ENCODE measurements at places on chromosomes 6 and 20.

DNA sequence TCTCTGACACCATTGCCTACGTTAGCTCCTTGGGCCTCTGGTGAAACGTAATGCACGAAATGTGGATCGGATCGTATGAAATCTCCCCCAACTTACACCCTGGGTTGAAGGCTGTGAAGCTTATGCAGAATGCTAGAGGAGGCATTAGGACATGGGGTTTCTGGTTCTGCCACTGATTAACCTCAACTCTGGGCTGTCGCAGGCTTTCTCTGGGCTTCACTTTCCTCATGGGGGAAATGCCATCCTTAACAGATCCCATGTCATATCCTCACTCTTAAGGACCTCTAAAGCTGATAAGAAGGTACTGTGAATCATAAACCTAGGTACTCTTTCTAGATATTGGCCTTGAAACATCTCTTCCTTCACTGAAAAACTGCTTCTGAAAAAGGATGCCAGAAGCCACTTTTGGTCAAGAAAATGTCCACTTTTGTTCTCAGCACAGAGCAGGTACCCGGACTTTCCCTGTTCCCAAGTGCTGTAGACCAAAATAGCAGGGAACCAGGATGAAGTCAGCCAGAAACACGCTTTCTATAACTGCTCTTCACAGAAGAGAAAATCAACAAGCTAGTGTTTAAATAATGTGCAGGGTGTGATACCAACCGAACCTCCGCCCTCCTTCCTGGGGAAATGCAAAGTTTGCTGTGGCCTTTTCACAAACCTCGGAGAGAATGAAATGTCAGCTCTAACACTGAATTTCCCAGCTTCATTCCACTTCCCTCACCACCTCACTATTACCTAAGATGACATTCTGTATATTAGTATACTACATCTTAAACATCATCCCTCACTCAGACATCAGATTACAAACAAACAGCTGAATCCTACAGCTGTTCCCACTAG lies 118.9 kb downstream of the BACH2 start:
- DNase-seq: no peak

DNA sequence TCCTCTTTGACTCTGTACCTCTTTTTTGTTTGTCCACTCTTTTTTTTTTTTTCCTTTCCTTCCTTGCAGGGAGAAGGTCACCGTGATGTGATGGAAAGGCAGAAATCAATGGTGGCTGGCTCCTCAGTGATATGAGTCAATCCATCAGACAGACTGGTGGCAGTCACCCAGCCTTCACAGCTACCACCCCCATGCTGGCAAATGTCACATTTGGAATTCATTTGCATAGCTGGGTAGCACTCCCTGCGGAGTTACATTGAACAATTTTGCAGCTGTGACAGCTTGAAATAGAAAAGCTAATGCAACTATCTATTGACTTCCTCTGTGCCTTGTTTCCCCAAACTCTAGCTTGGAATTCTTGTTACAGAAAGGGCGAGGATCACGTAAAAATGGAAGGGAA lies 668.4 kb downstream of the C6orf118 start:
- DNase-seq: no peak

DNA sequence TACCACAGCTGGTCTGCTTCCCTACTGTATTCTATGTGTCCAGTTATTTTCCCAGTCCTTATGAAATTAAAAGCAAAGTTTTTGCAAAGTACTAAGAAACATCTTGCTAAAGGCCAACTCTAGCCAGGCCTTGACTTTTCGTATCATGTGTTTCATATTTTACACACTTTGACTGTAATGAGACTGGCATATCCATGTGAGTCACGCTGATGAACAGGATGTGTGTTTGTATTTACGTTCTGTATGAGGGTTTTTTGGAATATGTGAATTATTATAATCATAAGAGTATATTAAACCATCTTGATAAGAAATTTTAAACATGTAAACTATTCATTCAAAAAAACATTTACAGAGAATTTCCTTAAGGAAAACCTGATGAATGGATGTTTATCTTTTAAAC lies 59.7 kb downstream of the EYA4 start:
- no peak for DNase-seq

- DNase-seq: no peak
Observed at GRCh38 chr6:166007349-166008263, 160.0 kb downstream of the TBXT start.

DNA sequence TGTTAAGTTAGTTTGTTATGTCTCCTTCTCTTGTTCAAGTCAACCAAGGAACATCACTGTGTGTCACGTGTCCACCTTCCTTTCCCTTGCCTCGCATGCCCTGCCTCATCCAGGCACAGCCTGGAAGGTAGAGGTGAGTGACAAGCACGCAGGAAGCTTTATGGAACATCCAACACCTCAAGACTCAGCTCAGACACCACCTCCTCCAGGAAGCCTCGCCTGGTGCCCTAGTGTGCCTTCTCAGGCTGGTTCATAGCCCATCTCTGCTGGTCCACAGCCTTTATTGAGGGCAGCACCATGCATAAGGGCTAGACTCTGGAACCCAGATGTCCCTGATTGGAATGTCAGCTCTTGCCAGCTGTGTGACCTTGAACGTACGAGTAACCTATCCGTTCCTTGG lies 224.3 kb downstream of the ANKRD60 start:
- no peak for DNase-seq

- DNase-seq: no peak
Observed at GRCh38 chr6:168047841-168048723, 30.9 kb downstream of the FRMD1 start.

GRCh38 chr6:132937466-132937906 lies 123.1 kb downstream of the RPS12 start:
- peak; percentile 11 for DNase-seq

DNA sequence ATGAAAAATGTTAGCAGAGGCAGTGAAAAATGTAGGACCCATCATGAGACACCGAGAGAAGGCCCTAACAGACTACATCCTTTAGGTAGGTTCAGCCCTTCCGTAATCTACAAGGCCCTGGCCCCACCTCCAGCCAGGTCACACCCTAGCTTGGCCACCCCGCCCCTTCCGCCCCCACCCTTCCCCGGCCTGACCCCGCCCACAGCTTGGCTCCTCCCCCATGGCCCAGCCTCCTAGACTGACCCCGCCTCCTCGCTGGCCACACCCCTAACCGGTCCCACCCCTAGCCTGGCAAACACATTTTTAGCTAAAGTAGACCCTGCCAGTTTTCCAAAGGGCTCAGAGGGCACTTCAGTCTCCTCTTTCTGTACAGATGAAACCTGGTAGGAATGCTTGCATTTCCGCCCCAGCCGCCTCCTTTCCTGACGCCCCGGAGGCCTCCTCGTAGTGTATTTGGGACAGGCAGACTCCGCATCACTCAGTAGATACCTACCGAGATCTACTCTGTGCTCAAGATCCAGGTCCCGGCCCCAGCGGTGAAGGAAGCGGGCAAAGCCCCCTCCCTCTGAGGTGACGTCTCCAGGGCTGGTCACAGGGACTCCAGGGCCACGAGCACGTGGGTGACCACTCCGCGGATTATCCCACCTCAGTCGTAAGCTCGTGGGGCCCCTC lies 443.5 kb downstream of the PREX1 start:
- DNase-seq: peak; percentile 58

- DNase-seq: no peak
Observed at GRCh38 chr6:126300735-126301134, 39.2 kb upstream of the CENPW start.

DNA sequence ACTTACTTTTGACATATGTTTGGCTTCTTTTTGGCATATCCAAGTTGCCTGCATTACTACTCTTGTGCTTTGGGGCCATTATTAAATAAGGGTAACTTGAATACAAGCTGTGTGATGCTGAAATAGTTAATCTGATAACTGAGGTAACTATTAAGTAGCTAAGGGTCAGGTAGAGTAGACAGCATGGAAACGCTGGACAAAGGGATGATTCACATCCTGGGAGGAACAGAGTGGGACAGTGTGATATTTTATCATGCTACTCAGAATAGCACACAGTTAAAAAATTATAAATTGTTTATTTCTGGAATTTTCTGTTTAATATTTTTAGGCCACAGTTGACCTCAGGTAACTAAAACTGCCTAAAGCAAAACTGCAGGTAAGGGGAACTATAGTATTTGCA lies 483.9 kb downstream of the RFPL4B start:
- DNase-seq: no peak

DNA sequence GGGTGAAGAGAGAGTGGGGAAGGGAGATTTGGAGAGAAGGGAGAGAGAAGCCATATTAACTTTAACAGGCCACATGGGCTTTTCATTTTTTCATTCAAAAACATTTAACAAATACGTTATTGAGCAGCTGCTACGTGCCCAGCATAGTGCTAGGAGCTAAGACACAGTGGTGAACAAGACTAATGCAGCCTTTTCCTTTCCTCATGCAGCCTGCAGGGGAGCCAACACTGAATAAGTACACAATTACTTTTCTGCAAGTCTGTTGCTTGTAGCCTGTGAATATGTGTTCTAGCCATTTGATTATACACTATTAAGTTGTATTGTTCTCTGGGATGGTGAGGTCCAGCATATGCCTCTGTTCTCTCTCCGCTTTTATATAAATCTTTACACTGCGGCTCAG lies 1.9 kb upstream of the BLOC1S5 start:
- DNase-seq: no peak

GRCh38 chr6:37106982-37107491 lies 62.9 kb upstream of the PIM1 start:
- no peak for DNase-seq

Measured in germinal center (tissue), 1 donor.